A549 (cell line): ENCODE measurements at places on chromosomes 13 and 19.
A peak's percentile ranks its signal among the peaks of the same experiment; 100 is the strongest.

DNA sequence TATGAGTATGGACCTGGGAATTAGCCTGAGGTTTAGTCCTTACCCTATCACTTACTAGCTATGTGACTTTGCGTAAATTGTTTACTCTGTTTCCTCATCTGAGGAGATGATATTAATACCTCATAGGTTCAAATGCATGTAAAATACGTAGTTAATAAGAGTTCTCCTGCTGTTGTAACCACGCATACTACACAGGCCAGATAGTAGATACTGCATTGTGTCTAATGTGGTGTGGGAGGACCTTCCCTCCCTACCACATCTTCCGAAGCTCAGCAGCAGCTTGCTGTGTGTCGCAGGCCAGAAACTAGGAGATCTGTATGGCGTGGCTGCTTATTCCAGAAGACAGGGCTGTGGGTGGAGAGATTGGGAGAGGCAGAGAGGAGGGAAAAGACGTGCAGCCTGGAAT, 23.0 kb downstream of the GTF2F2 start:
- DNase-seq: no peak

GRCh38 chr19:49333811-49334288, 1.4 kb upstream of the CD37 start:
- no peak for DNase-seq

- DNase-seq: no peak
Observed at GRCh38 chr19:27966390-27966816, 1246.5 kb downstream of the UQCRFS1 start.

- no peak for DNase-seq
Observed at GRCh38 chr19:13992025-13992424, 14.1 kb downstream of the RFX1 start.

DNA sequence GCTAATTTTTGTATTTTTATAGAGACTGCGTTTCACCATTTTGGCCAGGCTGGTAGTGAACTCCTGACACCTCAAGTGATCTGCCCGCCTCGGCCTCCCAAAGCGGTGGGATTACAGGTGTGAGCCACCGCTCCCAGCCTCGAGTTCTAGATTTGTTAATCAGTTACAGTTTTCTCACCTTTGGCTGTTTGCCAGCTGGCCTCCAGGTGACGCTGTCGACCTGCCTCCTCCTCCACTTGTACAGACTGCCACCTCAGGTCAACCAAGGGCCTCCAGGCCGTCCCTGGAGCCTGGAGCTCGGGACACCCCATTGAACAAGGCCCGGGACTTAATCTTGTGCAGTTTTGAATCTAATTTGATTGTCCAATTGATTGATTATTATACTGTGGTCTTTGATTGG, 45.5 kb downstream of the IER2 start:
- DNase-seq: no peak

- peak; percentile 3 for DNase-seq
Observed at GRCh38 chr13:36282821-36283432, 14.7 kb downstream of the CCDC169 start.
